Activated T-helper 9 cell treated with anti-CD3 and anti-CD28 coated beads, Interleukin-2, amount 50 U/mL, for 16 hours (primary cell): ENCODE measurements at places on chromosomes 13 and 19.
A peak's percentile ranks its signal among the peaks of the same experiment; 100 is the strongest.

GRCh38 chr13:95660981-95661581, 15.9 kb upstream of the DNAJC3 start:
- no peak for DNase-seq

DNA sequence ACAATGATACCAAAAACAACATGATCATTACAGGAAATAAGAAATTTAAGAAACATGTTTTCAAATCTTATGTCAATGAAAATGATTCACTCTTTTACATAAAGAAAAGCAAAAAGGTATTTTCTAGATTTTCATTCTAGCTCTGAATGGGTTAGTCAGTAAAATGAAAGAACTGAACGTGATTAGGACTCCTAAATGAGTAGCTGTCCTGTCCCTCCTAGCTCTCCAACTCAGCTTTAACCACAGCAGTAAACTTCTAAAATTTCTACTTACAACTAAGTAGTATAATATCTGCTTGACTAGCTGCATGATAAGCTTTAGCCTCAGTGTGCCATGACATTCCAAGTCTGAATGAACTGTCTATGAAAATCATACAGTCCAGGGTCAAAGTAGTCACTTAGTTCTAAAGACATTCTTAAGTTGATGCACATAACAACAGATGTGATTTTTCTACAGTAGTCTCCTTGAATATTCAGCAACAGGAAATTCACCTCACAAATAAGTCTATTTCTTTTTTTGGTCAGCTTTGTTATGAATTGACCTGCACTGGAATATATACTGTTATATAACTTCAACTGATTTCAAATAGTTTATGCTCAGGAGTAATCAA, 136.4 kb downstream of the MYCBP2 start:
- DNase-seq = no peak

DNA sequence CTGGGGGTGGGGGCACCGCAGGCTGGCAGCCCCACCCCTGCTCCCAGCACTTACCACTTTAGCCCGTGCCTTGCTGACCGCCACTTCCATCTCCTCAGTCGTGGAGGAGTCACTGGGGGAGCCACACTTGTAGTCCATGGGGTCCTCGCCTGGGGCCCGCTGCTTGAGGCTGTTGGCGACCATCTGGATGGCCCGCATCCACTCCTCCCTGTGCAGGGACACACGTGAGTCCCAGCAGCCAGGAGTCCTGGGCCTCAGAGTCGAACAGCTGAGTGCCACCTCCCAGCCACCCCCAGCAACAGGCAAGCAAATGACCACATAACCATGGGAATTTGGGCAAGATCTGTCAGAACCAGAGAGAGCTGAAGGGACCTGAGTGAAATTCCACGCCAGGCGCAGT, 16.0 kb upstream of the CCNP start:
- DNase-seq = no peak

- no peak for DNase-seq
These were observed 16.9 kb upstream of the AP1M2 start for GRCh38 chr19:10603873-10604459.

GRCh38 chr19:10544242-10544752, 593 bp downstream of the ATG4D start:
- DNase-seq = no peak

GRCh38 chr19:2720777-2721569, at the start of gene DIRAS1:
TSS of gene DIRAS1 (minus strand) at chr19:2721372. CDS start at chr19:2717806, 3,566 bp downstream.
- no peak for DNase-seq

GRCh38 chr13:108176685-108177274, 38.6 kb downstream of the LIG4 start:
- DNase-seq = peak; percentile 28

DNA sequence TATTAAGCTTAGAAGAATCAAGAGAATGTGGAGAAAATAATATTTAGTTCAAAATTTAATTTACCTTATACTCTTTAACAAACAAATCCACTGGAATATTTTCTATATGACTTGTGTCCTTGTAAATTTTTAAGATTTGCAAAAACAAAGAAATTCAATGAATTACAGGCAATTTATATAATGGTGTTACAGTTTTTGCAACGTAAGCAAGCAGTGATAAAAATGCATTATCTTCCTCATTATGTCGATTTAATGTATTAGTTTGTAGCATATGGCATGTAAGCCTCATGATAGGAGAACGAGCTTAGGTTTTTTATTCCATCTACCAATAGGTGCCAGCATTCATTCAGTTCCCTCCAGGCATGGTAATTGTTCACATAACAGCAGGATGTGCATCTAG, 100.0 kb upstream of the PCDH9 start:
- no peak for DNase-seq

GRCh38 chr13:112845511-112846144, 123.4 kb upstream of the MCF2L start:
- DNase-seq = no peak

DNA sequence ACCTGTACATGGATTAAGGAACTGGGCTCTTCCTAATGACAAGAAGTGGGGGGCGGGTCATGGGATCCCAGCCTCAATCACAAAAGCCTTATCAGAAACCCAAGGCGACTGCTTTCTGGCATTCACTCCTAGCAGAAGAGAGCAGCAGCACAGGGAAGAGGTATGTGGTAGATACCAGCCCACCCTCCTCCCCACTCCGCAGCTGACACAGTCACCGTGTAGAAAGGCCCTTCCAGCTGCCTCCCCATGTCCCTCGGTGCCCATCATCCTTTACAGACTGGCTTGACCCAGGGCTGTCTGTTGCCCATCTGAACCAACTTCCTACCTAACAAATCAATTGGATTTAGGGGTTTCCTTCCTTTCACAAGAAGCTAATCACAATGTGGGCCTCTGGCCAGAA, 3.1 kb upstream of the DHRS12 start:
- DNase-seq = no peak

DNA sequence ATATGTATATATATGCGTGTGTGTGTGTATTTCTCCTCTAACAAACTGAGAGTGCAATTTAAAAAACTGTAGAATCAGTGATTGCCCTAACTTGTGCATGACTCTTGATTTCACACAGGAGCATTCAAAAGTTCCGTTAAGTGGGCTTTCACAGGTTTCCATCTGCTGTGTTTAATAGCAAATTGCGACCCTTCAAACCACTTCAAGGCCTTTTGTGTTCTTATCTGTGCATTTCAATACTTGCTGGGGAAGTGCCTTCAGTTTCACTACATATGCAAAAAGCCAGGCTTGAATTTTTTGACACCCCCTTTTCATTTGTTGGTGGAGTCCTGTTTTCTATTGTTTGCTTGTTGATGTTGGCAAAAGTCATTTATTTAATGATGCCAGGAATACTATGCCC, 158.0 kb downstream of the TM9SF2 start:
- no peak for DNase-seq

GRCh38 chr13:21661097-21661909, 9.6 kb upstream of the FGF9 start:
- no peak for DNase-seq

GRCh38 chr19:2796659-2797266, 11.5 kb downstream of the THOP1 start:
- DNase-seq = no peak

GRCh38 chr13:37690361-37690760, 91.8 kb upstream of the POSTN start:
- DNase-seq = no peak

DNA sequence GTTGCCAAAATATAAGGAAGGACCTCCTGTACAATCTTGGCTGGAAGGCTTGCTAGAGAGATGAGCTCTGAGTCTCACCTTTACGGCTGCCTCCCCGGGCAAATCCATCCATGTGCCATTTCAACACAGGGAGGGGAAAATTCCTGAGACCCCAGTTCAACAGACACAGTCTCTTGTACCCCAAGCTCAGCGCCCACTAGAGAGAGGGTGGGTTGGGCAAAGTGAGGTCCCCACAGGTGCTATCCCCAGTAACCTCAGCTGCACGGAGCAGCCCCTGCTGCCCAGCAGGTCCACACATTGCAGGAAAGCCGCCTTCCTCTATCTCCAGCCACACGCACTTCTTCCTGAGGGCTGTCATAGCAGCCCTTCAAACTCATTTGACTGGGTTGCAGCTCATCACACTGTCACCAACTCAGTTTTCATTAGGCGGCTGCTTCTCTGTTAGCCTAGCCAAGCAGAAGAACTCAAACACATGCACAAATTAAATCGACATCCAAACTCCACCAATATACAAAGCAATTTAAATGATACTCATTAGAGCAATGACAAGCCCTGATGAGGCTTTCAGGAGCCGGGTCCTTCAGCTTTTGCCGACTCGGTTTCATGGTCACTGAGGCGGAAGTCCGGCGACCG, 80.4 kb downstream of the TSHZ3 start:
- no peak for DNase-seq

DNA sequence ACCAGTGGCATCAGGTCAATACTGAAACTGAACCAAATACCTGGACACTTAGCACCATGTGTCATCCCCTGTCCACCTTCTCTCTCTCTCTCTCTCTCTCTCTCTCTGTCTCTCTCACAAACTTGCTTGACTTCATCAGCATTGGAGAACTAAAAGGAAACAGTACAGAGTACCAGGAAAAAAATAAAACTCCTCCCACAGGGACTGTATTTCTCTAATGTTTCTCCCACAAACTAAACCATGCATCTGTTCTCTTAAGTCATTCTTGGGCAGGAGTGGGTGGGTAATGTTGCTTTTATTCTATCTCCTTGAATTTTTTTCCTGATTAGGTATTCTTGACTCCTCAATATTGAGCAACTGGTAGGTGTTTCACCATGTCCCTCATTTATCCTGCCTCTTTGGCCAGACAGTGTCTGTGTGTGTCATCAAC, 112.9 kb upstream of the CACNA1A start:
- DNase-seq = no peak

DNA sequence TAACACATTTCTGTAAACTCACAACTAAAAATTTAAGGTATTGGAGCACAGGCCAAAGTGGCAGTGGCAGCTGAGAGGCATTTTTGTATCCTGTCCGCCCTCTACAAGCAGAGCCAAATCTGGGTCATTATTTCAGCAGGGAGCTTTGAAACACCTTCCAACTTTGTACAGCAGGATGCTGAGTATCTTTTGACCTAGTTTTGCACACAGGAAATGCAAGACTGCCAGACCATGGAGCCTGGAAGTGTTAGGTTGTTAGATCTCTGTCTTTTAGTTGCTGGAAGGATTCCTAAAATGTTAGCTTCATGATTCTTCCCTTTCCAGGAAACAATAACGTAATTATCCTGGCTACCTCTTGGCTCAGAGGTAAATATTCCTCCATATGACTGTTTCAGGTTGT, 148.6 kb upstream of the ATXN8OS start:
- DNase-seq = no peak

- peak; percentile 30 for DNase-seq
These were observed 3.3 kb upstream of the PEX11G start for GRCh38 chr19:7492142-7492541.

GRCh38 chr13:64154514-64154913, 2738.9 kb upstream of the PCDH20 start:
- no peak for DNase-seq

DNA sequence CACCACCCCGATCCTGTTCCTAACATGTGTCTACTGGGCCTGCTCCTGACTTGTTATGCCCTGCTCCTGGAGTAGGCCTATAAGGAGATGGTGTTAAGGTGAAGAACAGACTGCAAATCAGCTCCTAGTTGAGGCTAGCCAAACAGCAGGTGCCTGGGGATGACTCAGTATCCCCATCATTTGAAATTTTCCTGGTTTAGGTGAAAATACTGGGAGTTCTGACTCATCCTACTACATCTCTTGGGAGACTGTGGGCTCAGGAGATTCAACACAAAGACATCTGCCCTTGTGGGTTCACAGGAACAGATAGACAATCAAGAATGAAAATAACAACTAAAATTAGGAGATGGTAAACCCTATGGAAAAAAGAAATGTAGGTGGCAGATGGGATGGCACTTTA, 41.2 kb downstream of the BRD4 start:
- no peak for DNase-seq

- no peak for DNase-seq
These were observed 467.3 kb downstream of the DACH1 start for GRCh38 chr13:71399631-71400215.

GRCh38 chr19:2528675-2529101, 52.8 kb downstream of the GADD45B start:
- no peak for DNase-seq

DNA sequence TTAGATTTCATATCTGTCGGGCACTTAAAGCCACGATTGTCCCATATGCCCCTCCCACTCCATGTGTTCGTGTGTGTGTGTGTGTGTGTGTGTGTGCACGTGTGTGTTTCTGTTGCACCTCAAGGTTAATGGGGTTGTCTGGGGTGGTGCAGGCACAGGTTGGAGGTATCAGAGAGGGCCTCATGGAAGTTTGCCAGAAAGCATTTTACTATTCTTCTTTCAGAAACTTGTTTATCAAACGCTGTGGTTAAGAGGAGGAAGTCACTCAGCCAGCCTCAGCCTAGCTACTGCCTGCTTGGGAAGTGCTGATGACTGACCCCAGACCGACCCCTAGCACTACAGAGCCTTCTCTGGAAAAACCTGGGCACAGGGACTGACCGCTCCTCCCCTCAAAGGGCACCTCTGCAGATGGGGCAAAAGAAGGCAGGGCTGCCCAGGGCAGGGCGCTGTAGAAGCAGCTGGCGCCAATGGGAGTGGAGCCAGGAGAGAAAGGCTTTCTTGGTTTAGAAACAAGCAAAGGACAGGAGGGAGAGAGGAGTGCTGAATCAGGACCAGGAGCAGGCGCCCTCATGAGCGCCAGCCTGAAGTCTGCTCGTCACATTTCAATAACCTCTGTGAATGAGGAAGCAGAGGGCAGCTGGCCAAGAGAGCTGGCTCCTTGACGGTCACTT, 3.9 kb downstream of the SIAH3 start:
- no peak for DNase-seq

DNA sequence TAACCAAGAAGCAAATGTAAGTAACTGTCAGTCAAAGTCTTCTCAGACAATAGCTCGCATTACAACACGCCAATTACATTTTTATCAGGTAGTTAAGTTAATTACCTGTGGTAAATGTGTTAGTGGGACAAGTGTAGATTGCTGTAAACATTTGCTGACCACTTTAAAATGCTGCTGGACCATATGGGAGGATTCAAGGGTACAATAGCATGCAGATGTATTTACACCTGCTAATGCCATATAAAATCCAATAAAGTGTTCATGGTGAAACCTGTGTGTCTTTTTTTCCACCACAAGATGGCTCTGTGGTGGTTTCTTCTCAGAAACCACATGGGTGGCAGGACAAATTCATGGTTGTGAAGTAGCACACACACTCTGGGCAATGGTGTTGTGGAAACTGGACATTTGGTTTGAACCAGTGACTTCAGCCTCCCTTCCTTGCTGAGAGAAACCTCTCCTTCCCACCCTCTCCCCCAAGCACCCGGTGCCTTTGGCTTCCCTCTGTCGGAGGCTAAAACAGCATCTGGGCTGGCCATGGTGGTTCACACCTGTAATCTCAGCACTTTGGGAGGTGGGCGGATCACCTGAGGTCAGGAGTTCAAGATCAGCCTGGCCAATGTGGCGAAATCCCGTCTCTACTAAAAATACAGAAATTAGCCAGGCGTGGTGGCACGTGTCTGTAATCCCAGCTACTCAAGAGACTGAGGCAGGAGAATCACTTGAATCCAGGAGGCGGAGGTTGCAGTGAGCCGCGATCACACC, 18.1 kb upstream of the GTF3A start:
- DNase-seq = no peak

- DNase-seq = no peak
These were observed 149.0 kb upstream of the ZNF536 start for GRCh38 chr19:30222992-30223865.
